ENCODE measurements at places on chromosomes 3 and 15. TPM values are rescaled to one million over a fixed set of nuclear protein-coding genes. Genes with fewer than 3 reads are reported as not detected.
A peak's percentile ranks its signal among the peaks of the same experiment; 100 is the strongest.

KCNH8 gene
- 15.0 TPM for total RNA-seq

TGM4 gene
- total RNA-seq: not detected

OR5AC2 gene
- total RNA-seq: not detected

CKMT1B gene
- 0.73 TPM for total RNA-seq

EFCAB12 gene
- total RNA-seq: 1.2 TPM

GOLGA8T gene
- not detected for total RNA-seq

NAALADL2 gene
- 2.3 TPM for total RNA-seq

SEMA6D gene
- 23.6 TPM for total RNA-seq

NOX5 gene
- not detected for total RNA-seq

ZNF774 gene
- total RNA-seq: 3.6 TPM

DNA sequence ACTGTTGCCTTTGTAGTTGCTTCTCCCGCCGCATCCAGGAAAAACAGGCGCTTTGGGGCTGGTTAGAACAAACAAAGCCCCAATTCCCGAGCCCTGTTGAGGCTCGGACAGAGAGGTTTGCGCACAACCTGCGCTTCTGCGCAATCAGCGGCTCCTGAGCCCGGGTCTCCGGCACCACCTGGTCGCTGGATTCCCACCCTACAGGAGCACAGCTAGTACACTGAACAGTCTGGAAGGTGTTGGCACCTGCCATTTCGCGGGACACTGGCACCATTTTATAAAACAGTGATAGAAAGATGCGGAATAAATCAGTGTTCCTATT, 13.8 kb downstream of the ZIC4 start:
- peaks cover 6% of the 10 kb centered on the region for H3K4me1 ChIP-seq
- no peak for DNase-seq
- H3K27me3 ChIP-seq: peaks cover 100% of the 10 kb centered on the region
- no peaks in the 10 kb centered on the region for H3K36me3 ChIP-seq
- H3K4me3 ChIP-seq: peak overlapping the region; percentile 73

DNA sequence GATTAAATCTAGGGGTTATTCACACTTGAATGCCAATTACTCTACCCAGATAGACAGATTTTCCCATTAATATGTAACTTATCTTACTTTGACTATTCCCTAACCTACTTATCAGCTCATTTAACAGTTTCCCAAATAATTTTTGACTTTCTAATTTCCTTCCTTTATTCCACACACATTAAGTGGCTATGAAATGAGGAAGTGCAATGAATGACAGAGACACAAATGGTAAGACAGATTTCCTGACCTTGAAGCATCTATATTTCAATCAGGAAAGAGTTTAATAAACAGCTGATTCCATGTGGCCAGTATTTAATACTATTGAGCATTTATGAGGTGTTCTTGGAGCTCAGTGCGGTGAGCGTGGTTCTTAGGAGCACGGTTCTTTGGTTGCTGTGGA, 78.8 kb downstream of the SLC7A14 start:
- H3K4me1 ChIP-seq: peaks cover 12% of the 10 kb centered on the region
- no peak overlapping the region for H3K27ac ChIP-seq
- H3K4me3 ChIP-seq: no peak overlapping the region

DNA sequence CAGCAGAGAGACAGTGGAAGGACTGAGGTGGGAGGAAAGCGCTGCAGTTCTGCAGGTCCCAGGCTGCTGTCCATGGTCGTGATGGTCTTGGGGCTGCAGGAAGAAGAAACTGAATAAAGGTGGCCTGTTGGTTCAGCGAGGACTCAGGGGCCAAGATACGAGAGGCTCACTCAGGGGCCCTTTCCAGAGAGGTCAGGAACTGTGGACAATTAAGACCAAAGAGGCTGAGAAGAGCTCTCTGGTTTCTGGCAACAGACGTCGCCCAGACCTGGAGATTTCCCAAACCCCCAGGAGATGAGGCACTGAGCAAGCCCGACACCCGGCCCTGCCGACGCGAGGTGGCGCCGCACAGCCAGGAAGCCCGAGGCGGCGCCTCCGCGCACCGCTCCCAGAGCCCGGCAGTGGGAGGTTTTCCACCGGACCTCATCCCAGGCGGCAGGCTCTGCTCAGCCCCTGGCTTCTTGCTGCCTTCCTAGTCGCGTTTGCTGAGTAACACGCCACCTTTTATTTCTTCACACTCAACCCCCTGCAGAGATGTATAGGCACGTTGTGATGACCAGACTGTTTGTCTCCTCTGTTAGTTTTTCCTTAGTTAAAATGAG, 56.4 kb upstream of the ARRDC4 start:
- H3K4me3 ChIP-seq: no peak overlapping the region
- no peaks in the 10 kb centered on the region for H3K4me1 ChIP-seq
- H3K36me3 ChIP-seq: no peaks in the 10 kb centered on the region
- peak; percentile 94 for DNase-seq
- H3K27me3 ChIP-seq: peaks cover 48% of the 10 kb centered on the region

- peak; percentile 47 for DNase-seq
- peak overlapping the region; percentile 69 for H3K4me3 ChIP-seq
- peaks cover 85% of the 10 kb centered on the region for H3K27me3 ChIP-seq
- no peaks in the 10 kb centered on the region for H3K36me3 ChIP-seq
- H3K4me1 ChIP-seq: no peaks in the 10 kb centered on the region
Observed at GRCh38 chr3:196967412-196968232, 1.0 kb downstream of the PIGZ start.

DNA sequence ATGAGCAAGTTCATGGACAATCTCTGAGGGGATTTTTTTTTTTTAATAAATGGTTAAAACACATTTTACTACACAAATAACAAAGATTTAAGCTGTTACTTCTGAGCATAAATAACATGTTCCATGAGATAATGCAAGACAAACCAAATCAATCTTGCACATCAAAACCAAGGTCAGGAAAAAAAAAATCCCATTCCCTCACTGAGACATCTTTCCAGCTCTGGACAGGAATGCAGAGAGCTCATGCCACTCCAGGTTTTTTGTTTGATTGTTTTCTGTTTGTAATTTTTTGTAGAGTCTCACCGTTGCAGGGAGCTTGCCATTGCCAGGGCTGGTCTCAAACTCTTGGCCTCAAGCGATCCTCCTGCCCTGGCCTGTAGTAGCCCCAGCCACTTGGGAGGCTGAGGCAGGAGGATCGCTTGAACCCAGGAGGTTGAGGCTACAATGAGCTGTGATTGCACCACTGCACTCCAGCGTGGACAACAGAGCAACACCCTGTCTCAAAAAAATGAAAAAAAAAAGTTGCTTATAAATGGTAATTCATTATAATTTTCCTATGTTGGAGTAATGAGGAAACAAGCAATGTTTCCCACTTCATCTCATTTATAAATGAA, 14.0 kb downstream of the OSBPL10 start:
- H3K27me3 ChIP-seq: no peaks in the 10 kb centered on the region
- no peak for DNase-seq
- no peaks in the 10 kb centered on the region for H3K36me3 ChIP-seq
- peaks cover 2% of the 10 kb centered on the region for H3K4me1 ChIP-seq

GRCh38 chr3:58414538-58415197, 19.0 kb downstream of the PDHB start:
- peak overlapping the region; percentile 15 for H3K4me3 ChIP-seq
- no peaks in the 10 kb centered on the region for H3K36me3 ChIP-seq
- DNase-seq: peak; percentile 75
- peaks cover 23% of the 10 kb centered on the region for H3K4me1 ChIP-seq
- no peak overlapping the region for H3K27ac ChIP-seq

DNA sequence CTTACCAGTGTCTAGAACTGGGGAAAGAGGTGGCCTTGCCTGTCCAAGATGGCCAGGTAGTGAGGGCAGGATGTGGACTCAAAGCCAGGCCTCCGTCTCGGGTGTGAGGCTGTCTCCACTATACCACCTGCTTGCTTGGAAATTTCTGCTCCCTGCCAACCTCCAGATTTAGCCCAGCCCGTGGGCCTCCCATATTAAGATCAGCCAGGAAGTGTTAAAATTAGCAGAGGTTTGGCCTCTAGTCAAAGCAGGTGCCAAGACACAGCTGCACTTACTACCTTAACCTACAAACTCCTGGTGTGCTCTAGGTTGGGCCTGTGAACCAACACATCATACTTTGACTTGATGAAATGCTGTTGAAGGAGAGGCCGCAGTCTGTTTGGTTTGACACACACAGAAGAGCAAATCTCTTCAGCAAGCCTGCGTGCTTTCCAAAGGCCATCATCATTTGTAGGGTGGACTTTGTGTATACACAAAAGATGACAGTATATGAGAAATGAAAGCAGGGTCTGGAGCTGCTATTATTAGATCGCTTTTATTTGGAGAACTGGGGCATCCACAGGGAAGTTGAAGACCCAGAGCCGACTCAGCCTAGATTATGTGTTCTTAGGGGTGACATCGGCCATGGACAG, 206.5 kb downstream of the XXYLT1 start:
- no peaks in the 10 kb centered on the region for H3K27me3 ChIP-seq
- H3K4me1 ChIP-seq: no peaks in the 10 kb centered on the region
- H3K27ac ChIP-seq: no peak overlapping the region
- H3K4me3 ChIP-seq: no peak overlapping the region
- H3K36me3 ChIP-seq: peaks cover 15% of the 10 kb centered on the region

DNA sequence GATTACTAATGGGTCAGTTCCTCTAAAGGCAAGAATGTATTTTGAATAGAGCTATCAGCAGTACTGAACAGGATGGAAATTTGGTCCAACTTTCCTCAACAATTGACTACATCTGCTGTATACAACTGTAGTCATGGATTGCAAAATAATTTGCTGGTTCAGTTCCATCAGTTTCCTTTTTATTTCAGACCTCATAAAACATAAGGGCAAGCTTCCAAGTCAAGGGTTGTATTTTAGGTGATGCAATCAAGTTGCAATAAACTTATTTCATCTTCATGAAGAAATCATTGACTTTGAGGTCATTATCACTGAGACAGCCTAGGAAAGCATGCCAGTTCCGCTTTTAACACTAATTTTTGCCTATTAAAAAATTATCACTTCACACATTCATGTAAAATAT, 90.4 kb upstream of the TSEN2 start:
- no peaks in the 10 kb centered on the region for H3K4me1 ChIP-seq
- H3K27ac ChIP-seq: no peak overlapping the region
- no peaks in the 10 kb centered on the region for H3K36me3 ChIP-seq
- no peak for DNase-seq

DNA sequence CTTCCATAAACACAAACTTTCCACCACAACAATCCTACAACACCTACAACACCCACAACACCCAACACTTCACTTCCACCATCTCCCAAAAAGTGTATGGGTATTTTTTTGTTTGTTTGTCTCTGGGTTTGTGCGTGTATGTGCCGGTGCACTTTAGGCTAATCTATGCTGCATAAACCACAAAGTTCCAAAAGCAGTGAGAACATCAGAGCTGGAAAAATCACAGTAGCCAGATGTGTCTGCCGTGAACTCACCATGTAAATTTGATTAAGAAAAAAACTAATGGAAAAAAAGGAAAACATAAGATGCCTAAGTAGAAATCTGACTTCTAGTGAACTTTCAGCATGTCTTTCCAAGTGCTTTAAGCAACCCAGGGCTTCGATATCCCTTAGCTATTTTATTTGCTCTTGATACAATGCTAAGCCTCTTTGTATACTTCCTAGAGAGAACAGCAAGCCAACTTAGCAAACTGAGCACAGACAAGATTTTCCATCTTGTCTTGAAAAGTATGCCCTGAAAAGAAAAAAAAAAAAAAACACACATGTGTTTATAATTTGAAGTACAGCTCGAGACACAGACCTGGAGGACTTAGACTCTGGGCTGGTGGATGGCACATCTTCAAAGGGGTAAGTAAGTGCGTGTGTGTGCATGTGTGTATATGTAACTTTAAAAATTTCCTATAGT, 91.4 kb downstream of the WWTR1 start:
- H3K36me3 ChIP-seq: peaks cover 27% of the 10 kb centered on the region
- H3K27me3 ChIP-seq: no peaks in the 10 kb centered on the region
- H3K4me1 ChIP-seq: peaks cover 4% of the 10 kb centered on the region
- H3K27ac ChIP-seq: no peak overlapping the region
- H3K4me3 ChIP-seq: no peak overlapping the region
- no peak for DNase-seq

DNA sequence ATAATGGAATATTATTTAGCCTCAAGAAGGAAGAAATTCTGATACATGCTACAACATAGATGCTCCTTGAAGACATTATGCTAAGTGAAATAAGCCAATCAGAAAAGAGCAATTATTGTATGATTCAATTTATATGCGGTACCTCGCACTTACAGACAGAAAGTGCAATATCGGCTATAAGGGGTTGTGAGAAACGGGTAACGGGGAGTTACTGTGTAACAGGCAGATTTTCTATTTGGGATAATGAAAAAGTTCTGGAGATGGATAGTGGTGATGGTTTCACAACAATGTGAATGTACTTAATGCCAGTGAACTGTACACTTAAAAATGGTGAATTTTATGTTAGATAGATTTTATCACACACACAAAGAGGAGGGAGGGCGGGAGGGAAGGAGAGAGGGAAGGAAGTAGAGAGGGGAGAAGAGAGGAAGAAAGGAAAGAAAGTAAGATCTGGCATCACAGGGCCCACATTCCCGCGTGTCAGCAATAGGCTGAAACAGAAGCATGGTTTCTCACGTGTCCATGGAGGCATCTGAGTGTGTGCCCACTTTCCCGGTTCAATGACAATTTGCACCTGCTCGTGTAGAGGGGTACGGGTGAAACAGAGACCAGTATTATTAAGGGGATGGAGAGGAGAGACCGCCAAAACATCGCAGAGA, 700 bp upstream of the BLM start:
- no peak for DNase-seq
- H3K27me3 ChIP-seq: no peaks in the 10 kb centered on the region
- peak overlapping the region; percentile 97 for H3K4me3 ChIP-seq
- H3K4me1 ChIP-seq: no peaks in the 10 kb centered on the region
- H3K27ac ChIP-seq: peak overlapping the region; percentile 95

DNA sequence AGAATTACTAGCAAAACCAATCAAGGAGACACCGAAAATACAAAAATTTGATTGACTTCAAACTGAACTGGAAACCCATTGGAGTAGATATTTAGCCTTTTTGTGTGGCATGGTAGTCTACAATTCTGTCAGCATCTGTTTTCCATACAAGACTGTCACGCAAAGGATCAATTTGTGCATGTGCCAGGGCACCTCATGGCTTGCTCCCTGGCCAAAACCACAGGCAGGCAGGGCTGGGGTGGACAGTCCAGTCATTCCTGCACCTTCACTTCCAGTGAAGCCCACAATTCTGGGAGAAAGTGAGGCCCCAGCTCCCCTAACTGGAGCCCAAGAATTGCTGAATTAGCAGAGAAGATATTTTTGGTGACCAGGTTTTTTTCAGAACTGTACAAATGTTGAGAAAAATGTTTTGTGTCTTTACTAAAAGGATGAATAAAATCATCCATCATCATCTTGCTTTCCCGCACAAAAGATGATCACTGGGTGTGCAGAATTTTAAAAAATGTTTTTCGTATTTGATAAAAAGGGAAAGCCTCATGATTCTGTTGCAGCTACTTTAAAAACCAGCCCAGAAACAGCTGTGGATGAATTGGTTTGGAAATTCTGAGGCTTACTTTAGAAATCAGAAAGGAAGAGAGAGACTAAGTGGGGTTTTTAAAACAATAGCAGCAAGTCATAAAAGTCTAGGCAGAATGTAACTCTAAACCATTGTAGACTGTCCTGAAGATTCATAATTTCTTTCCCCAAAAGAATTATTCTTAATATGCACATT, 86.4 kb downstream of the PCCB start:
- DNase-seq: no peak
- peaks cover 52% of the 10 kb centered on the region for H3K36me3 ChIP-seq
- no peak overlapping the region for H3K27ac ChIP-seq

GRCh38 chr3:99119385-99119784, 217.9 kb upstream of the DCBLD2 start:
- H3K27ac ChIP-seq: no peak overlapping the region
- no peaks in the 10 kb centered on the region for H3K27me3 ChIP-seq
- no peak for DNase-seq
- H3K4me3 ChIP-seq: no peak overlapping the region
- no peaks in the 10 kb centered on the region for H3K4me1 ChIP-seq

Data from endodermal cell (in vitro differentiated cells).